ENCODE measurements at places on chromosomes 16 and 17.

GRCh38 chr17:70857351-70857750, 688.0 kb downstream of the KCNJ2 start:
- no peak for DNase-seq

DNA sequence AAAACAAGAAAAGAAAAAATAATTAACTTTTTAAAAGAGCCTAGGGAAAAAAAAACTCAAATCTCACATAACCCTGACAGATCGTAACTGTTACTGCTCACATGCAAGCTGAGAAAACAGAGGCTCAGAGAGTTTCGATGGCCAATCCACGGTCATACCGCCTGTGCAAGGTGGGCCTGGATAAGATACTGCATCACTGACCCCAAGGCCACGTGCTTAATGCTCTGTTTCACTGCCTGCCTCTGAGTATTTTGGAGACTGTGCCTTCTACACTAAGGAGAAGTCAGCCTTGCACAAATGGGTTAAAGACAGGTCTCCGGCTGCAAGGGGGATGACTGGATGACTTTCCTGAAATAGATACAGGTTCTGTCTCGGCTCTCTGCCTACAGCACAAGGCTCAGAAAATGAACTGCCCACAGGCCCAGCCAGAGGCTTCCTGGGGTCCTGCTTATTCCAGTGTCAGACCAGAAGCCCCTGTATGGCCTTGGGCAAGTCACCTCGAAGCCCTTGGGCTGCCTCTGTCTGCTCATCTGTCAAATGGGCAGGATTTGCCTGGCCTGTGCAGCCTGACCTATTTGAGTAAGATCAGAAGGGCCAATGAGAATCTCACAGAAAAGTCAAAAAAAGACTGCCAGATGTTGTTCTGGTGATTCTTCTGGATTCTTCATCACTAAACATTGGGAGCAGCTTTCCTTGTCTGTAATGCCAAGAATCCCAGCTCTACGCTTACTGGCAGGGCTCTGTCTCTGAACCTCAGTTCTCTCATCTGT, 25.8 kb downstream of the CNGB1 start:
- no peak for DNase-seq

DNA sequence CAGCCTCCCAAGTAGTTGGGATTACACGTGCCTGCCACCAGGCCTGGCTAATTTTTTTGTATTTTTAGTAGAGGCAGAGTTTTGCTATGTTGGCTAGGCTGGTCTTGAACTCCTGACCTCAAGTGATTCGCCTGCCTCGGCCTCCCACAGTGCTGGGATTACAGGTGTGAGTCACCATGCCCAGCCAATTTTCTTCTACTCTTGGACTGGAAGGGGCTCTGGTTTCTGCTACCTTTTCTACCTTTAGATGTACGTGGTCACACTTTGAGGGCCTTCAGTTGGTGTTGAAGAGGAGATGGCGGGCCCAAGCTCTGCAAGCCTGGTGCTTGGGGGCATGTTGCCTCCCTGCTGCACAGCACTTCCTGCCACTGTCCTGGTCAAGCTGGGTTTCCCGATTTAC, 173.6 kb downstream of the PRKCA start:
- no peak for DNase-seq

DNA sequence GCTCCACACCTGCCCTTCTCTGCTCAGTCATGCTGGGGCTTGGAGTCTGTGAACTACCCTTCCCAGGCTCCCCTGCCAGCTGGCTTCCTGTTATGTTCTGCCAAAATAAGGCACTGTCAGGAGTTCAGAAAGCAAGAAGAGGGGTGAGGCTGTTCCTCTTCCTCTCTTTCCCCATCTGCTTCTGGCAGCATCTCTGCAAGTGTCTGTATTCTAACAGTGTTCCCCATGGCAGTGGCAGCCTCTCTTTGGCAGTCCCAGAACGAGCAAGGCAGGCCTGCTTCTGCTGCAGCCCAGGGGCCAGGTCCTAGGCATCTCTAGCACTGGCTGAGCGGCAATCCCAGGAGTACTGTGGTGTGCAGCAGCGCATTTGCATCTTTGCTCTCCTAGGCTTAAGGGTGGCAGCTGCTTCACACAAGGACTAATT, 219.1 kb downstream of the STX8 start:
- no peak for DNase-seq

DNA sequence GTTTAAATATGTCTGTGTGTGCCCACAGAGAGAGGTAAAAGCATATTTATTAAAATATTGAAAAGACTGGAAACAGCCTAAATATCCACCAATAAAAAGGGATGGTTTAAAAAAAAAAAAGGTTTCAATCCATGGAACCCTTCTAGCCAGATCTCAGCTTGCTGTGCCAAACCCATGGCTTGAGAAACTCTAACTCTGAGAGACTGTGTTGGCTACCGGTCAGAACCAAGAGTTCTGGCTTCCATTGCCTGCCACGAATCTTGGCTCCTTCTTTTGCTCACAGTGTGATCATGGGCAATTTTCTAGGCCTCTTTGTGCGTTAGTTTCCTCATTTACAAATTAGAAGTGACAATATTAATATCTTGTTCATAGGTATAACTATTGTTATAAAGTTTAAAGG, 201.3 kb upstream of the IRX3 start:
- DNase-seq = no peak

GRCh38 chr16:54070789-54071343, 215.7 kb downstream of the IRX3 start:
- no peak for DNase-seq

Measured in coronary artery (tissue), 2 donors.